DND-41 (cell line): ENCODE measurements at places on chromosomes 11 and 22.

DNA sequence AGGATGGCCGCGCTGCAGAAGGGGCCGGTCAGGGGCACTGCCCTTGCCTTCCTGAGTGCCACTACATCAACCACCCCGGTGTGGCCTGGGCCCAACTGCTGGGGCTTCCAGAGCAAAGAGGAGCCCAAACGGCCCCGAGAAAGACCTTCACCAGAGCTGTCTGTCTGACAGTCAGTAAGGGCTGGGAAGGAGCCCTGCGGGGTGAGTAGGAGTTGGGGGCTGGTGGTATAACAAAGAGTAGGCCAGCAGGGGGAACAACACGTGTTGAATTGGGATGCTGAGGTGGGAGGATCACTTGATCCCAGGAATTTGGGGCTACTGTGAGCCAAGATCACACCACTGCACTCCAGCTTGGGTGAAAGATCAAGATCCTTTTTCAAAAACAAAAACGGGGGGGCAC lies 3.9 kb downstream of the GSTT4 start:
- DNase-seq, result no peak

DNA sequence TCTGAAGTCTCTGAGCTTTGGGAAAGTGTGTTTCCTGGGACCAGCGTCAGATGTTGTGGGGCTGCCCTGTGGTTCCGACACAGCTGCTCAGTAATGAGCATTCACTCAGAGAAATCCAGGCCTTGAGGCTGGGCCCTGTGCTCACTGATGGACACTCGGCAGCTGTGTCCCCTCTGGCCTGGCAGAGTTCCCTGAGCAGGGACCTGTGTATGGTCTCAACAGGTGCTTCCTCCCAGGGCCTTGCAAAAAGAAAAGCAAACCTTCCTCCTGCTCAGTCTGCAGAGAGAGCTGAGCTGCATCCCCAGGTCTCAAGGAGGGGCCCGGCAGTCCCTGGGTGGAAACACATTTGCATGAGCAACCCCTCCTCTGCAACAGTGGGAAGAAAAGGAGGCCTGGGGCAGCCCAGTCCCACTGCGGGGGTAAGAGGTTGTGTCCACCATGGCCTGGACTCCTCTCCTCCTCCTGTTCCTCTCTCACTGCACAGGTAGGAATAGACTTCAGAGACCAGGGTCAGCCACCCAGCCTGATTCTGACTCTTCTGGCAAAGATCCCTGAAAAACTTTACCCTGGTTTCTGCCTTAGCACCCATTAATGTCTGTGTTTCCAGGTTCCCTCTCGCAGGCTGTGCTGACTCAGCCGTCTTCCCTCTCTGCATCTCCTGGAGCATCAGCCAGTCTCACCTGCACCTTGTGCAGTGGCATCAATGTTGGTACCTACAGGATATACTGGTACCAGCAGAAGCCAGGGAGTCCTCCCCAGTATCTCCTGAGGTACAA lies 131.2 kb downstream of the VPREB1 start:
- no peak for DNase-seq

DNA sequence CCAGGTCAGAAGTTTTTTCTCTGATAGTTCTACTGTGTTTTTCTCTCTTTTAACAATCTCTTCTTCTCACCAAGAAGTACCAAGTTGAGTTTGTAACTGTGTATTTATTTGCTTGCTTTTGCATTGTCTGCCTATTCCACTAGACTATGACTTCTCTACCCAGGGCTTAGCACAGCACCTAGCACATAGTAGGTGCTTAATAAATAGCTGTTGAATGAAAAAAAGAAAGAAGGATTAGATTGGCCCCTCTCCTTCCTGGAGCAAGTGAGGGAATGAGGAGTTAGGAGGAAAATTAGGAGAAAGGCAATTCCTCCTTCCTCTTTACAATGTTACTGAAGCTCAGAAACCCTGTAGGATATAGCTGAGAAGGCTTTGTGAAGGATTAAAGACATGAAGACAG lies 83.3 kb downstream of the FBXO7 start:
- DNase-seq, result no peak

DNA sequence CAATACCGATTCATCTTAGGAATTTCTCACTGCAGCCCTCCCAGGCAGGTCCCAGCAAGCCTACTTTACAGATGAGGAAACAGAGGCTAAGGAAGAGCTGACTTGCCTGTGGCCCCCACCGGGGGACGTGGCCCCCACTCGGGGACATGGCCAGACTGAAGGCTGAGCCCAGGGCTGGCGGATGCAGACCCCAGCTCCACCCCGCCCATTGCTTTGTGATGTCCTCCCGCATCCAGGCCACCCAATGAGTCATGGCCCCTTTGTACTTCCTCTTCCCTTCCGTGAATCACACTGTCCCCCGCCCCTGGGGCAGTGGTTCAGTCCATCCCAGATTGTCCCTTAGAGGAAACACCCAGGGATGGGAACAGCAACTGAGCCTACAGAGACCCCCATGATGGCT lies 116.0 kb upstream of the ANO1 start:
- DNase-seq, result no peak

GRCh38 chr22:34161431-34162123 lies 241.3 kb upstream of the LARGE1 start:
- DNase-seq, result no peak

DNA sequence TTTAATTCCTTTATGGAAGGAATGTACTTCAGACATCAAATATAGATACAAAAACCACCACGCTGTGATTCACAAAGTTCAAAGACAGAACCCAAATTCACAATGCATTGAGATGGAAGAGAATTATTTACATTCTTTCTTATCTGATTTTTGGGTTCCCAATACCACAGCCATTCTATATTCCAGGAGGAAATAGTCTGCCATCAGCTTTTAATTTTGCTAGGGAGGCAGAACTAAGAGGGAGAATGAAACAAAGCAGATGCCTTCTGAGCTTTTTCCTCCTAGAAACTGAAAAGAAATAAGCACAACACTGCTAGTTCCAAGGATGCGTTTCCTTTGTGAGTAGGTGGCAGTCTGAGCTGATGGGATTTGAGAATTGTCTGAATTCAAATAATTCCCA lies 283.0 kb upstream of the NARS2 start:
- no peak for DNase-seq

GRCh38 chr11:119509282-119509841 lies 86.4 kb upstream of the THY1 start:
- DNase-seq, result no peak

GRCh38 chr11:59866836-59867235 lies 549 bp upstream of the TCN1 start:
- DNase-seq, result no peak

DNA sequence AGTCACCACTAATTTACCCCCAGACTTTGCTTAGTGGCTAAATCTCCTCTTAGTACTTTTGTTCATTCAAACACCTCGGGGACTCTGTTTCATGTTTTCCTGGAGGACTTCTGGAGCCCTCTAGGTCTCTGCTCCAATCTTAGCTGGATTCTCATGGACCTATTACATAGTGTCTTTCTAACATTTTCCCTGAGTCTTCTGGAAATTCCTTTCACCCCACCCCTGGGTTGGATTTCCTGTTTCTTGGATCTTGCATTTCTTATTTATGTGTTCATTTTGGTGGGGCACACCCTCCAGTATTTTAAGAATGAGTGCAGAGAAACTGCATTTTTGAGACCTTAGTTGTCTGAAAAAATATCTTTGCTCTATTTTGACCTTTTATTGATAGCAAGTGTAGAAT lies 220.1 kb downstream of the BLID start:
- no peak for DNase-seq

DNA sequence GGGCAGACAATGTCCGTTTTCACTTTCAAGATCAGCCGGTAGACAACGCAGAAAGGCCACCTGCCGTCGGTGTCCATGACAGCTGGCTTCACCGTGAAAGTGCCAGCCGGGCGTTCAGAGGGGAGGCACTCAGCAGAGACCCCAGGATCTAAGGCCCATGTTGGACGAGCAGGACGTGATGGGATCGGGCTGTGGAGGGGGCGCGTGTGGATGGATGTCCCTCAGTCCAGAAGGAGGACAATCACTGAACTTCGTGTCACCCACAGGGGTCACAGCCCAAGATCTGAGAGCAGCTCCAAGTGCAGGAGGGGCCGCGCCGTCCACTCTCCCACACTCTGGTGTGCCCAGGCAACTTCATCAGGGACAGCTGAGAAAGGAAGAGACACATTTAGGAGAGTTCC lies 164.4 kb downstream of the BRD1 start:
- no peak for DNase-seq

- no peak for DNase-seq
These were observed 57.8 kb downstream of the ENDOD1 start for GRCh38 chr11:95147364-95147905.

DNA sequence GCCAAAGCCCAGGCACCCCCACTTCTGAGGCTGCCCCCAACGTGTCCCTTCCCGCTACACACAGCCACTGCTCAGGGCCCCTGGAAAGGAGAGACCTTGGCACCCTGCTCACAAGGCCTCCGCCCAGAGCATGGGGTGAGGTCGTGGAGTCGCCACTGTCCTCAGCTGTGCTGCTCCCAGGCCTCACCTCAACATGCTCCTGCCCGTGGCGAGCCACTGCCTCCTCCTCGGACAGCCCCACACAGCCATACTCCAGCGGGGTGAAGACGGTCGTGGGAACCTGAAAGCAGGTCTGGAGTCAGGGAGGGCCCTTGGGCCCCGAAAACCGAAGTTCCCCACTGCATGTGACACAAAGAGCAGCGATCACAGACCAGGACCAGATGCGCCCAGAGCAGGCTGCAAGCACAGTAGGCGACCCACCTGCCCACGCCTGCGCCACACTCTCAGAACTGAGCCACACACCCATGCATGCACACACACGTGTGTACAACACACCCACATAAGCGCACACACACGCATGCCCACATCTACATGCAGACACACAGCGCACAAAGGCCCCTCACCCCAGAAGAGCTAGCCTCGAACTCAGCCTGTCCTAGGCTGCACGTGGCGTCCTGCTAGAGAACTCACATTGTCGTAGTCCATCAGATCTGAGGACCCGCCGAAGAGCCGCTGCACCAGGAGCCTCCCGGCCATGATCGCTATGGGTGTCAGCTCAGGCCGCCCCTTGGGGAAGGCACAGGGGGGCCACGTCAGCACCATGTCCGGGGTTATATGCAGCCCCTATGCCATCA lies 25.5 kb upstream of the GNB1L start:
- no peak for DNase-seq

DNA sequence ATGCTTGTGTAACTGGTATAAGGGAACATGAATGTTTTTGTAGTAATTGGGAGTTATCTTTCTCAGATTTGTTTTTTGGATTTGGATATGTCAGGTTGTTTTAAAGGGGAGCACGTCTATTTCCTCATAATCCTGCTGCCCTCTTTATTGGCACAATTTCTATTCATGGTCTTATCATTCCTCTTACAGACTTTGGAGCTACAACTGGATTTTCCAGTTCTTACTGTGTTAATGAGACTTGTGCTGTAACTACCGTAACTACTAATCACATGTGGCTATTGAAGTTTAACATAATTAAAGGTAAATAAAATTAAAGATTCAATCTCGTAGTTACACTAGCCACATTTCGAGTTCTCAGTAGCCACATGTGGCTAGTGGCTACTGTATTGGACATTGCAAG lies 1.9 kb downstream of the FDX1 start:
- DNase-seq, result no peak

GRCh38 chr11:69487849-69488542 lies 6.5 kb downstream of the LINC01488 start:
- DNase-seq, result no peak

DNA sequence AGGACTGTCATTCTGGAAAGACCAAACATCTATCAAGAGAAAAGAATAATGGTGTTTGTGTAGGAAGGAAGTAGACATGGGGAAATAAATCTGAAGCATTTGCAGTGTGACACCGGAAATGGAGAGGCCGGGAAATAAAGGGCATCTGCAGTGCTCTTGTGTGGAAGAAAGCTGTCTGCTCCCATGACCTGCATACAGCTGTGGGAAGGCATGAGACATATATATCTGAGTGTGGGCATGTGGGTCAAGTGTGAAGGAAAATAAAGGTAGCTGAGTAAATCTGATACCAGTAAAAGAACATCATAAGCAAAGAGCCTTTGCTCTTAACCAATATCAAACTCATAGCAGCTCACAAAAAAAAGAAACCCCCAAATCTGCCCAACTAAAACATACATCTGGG lies 72.1 kb upstream of the OR5AK2 start:
- DNase-seq, result no peak

DNA sequence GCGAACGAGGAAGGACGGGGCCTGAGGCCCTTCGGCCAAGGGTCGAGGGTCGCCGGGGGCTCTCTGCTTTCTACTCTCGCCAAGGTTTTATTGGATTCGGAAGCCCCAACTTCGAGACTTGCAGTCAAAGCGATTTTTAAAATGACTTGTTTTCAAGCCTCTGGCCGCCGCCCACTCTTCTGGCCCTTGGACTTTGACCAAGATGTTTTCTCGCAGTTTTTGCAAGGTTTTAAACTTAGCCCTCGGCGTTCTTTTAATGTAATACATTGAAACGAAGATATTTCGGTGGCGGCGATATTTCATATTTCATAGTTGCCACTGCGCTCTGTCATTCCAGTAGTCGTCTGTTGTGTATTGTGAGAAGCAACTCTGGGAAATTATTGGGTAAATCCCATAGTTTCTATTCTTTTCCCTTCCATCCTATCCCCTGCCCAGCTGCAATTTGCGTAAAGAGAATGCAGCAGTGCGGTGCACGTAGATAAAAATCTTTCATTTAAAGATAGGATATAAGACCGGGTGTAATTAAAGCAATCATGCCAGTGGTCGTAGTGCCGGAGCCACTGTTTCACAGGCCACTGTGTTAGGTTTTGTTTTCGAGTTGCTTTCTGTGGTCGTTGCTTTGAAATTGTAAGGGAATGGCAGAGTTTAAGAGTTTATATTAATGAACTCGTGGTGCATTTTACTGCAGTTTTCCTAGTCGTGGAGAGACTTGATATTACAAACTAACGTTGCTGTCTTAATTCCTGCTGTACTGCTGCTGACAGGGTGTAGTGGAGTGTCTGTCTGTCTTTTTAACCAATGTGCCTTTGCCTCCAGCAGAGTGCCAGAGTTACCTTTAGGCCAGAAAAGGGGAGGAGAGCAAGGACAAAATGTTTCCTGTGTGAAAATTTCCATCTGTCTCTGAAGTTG lies 702 bp downstream of the BIRC2 start:
- DNase-seq, result peak; percentile 40

DNA sequence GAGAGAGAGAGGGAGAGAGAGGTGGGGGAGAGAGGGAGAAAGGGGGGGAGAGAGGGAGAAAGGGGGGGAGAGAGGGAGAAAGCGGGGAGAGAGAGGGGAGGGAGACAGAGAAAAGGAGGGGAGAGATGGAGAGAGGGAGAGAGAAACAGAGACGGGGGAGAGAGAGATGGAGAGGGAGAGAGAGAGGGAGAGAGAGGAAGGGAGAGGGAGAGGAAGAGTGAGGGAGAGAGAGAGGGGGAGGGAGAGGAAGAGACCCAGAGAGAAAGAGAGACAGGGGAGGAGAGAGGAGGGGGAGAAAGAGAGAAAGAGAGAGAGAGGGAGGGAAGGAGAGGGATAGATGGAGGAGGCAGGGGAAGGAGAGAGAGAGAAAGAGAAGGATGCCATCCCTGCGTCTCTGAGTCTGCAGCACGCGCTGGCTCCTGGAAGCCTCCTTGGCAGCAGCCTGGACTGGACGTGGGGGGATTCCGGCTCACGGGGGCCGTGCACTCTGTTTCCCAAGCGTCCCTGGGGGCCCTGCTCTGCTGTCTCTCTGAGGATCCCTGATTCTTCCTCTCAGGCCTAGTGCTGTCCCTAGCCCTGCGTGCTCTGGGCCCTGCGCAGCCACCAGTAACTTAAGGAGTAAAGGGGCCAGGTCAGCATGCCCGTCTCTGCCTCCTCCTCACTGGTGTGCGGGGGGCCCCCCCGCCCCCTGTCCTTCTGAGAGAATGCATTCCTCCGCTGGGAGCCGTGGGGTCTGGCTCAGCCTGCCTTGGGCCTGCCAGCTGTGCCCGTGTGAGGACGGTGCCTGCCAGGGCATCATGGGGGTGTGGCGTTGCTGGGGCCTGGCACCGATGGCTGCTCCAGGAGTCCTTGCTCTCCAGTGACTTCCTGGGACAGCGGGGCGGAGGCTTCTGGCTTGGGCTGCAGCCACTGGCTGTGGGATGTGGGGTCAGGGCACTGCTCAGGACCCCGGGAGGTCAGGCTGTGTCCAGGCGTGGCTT lies 429.5 kb downstream of the TBC1D22A start:
- DNase-seq, result no peak
